ENCODE measurements at places on chromosomes 1 and 21. TPM values are rescaled to one million over a fixed set of nuclear protein-coding genes. Genes with fewer than 3 reads are reported as not detected.

GRCh38 chr1:100378956-100379355 lies 26.6 kb downstream of the CDC14A start:
- DNase-seq, result no peak

The MYCL gene
- 9.6 TPM for total RNA-seq

- peak; percentile 96 for DNase-seq
Measured at GRCh38 chr1:59393211-59394180, 96.6 kb downstream of the FGGY start.

DNA sequence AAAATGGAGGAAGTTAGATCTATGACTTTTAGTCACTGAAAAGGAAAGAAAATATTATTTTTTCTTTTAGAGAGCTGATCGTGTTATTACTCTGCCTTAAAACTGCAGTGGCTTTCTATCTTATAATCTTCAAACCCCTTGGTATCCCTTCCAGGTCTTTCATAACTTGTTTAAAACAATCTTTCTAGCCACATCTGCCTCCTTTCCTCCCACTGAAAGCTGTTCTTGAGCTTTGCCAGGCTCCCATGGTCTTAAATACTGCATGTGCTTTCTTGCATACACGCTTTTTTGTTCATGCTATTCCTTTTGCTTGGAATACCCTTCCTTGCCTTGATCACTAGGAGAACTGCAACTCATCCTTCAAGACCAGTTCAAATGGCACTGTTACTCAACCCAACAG lies 65.9 kb upstream of the GADD45A start:
- no peak for DNase-seq

DNA sequence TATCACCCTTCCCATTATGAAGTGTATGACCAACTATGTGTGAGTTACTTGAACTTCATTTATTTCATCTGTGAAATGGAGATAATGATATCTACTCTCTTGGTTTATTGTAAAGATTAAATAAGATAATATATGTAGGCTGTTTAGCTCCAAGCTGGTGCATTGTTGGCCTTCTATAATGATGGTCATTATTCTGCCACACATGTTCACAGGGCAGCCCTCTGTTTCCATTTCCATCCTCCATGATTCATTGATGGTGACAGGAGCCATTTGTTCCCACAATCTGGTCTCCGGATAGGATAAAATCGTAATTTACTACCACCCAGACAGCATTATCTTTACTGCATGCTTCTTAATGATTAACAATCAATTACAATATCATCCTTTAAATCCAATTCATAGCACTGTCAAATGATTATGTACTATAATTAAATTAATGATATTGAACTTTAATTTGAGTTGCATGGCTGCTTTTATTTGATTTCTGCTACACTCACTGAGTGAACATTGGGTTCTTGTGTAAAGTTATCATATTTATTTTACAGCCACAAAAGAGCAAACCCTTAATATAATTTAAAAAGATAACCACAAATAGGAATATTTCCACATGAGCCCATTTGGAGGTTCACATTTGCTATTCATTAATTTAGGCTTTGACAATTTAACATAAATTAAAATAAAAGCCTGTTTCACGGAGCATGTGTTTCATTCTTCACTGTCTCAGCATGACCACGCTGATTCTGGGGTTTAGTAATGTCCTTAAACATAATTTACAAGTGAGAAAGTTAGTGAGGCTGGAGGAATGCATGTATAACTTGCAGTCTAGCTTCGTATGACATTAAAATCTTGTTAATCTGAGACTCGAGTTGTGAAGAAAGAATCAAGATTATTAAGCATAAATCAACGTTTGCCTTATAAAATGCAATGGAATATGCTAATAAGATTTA lies 596.4 kb upstream of the ZRANB2 start:
- DNase-seq, result no peak

GRCh38 chr1:65512967-65513780 lies 92.7 kb downstream of the LEPR start:
- no peak for DNase-seq

DNA sequence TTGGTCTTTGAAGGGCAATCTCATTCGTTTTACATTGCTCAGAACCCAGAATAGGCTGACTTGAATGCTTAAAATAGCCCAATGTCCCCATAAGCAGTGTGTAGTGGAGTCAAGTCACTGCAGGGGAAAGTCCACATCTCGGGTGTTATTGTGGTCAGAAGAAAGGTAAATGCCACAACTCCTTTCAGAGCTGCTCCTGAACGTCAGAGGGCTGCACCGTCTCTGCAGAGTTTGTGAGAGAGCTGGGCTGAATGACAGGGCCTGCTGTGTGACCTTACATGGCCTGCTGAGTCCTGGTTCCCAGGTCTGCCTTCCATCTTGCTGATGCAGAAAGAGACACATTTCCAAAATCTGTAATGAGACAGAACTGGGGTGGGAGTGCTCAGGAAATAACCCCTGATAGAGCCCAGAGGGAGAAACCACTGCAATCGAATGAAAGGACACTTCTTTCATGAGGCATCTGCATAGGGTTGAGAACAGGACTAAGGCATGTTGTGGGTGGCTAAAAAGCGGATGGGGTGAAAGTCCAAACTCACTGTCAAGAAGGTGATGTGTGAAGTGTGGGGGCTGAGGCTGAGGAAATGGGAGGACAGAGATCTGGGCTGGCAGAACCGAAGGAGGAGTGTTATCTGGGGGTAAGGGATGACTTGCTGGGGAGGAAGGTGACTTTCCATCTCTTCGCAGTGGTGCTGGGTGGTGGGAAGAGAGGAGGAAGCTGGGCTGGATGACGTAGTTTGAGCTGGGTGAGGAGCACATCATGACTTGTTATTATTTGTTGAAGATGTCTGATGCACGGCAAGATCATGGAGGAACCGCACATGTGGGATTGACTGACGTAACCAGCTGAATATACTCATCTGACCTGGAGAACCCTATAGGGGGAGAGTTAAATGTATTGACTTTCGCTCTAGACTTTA lies 33.7 kb downstream of the XCL2 start:
- no peak for DNase-seq

DNA sequence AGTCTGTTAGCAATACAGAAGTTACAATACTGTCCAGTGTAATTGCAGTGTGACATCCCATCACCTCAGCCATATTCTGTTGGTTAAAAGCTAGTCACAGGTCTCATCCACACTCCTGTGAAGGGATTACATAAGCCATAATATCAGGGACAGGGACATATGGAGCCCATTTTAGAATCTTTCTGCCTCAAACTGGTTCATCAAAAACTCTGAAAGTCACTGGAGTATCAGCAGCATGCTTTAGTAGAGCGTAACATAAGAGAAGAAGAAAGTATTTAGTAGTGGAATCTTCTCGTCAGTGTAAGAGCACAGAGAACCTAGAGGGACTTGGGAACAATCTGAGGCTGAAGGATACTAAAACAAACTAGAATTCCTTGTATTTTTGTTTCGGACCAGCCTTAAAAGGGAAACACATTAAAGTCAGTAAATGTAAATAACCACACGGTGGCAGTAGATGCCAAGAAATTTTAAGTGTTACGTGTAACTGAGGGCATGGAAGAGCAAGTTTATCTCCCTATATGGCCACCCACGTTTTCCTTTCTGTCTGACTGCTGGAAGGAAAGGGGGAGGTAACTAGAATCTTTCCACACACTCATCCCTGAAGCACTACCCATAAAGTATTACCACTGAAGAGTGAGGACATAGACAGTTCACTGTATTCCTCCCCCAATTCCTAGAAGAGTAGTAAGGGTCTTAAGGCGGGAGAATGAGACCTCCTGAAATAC lies 41.6 kb upstream of the AGL start:
- DNase-seq, result peak; percentile 85

DNA sequence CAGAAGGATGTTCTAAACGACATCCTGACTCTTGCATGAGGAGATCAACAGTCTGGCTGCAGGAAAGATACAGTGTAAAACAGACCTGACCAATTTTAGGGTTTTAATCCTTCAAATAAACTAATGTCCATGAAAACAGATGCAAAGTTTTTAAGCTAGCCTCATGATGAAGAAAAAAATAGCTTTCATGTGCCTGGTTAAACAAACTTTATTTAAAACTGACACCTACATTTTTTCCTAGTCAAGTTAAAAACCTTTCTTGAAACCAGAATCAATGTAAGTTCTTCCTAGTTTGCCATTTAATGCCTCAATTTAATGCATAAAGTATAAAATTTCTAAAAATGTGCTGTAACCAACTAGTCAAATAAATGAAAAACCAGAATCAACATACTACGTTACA lies 2.9 kb downstream of the WDR26 start:
- DNase-seq, result no peak

- DNase-seq, result peak; percentile 23
Measured at GRCh38 chr21:25171438-25171837, 435.8 kb downstream of the MRPL39 start.

GRCh38 chr1:177442584-177442983 lies 271.8 kb downstream of the BRINP2 start:
- DNase-seq, result no peak

GRCh38 chr21:35649186-35649585 lies 411.1 kb downstream of the SETD4 start:
- no peak for DNase-seq

The KIF17 gene
- 2.5 TPM for total RNA-seq

The EVI5 gene
- 67.5 TPM for total RNA-seq

GRCh38 chr1:121525355-121525754 lies 340.6 kb downstream of the SRGAP2C start:
- DNase-seq, result no peak

DNA sequence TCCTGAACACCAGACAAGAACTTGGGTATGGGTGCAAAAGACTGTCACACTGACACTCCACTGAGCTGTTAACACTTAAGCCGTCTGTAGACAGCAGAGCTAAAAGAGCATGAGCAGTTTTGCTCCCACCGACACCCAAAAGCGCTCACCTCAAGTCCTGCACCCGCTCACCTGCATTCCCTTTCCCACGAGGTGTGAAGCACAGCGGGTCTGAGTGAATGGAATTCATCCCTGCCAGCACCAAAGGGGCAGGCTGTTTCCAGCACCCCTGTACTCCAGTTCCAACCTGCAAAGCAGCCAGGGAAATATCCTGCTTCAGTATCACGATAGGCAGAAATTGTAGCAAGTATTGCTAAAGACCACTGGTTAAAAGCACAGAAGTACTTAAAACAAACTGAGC lies 28.8 kb downstream of the KRTAP21-3 start:
- DNase-seq, result no peak

GRCh38 chr1:207938016-207938415 lies 27.1 kb upstream of the CD34 start:
- no peak for DNase-seq

GRCh38 chr1:84975035-84975434 lies 21.9 kb downstream of the MCOLN2 start:
- no peak for DNase-seq

GRCh38 chr1:159900086-159900680 lies at the start of gene CFAP45:
TSS of gene CFAP45 (minus strand) at chr1:159900165. CDS start at chr1:159900098, 67 bp downstream.
- DNase-seq, result peak; percentile 56

The AJAP1 gene
- 0.30 TPM for total RNA-seq

GRCh38 chr21:15631342-15631741 lies 98.4 kb upstream of the USP25 start:
- no peak for DNase-seq

GRCh38 chr1:183559061-183559460 lies 31.2 kb downstream of the NCF2 start:
- no peak for DNase-seq

GRCh38 chr1:95126846-95127245 lies 9.7 kb downstream of the TLCD4 start:
- DNase-seq, result no peak

GRCh38 chr1:75188892-75189291 lies 54.7 kb downstream of the LHX8 start:
- DNase-seq, result no peak

DNA sequence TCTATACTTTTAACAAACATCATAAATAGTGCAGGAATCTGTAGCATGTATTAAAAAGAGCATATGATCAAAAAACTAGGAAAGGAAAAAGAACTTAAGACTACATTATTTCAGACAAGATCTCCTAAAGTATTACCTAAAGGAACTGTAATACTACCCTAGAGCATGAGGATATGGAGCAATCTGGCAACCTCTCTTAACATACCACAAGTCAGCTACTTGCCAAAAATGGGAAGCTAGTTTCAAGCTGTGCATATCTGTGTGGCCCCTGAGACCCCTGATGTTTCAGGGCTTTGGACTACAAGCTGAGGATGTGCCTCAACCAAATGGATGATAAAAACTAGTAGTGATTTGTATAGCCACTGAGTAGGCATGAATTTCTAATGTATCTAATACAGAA lies 525.6 kb downstream of the PTBP2 start:
- DNase-seq, result no peak

DNA sequence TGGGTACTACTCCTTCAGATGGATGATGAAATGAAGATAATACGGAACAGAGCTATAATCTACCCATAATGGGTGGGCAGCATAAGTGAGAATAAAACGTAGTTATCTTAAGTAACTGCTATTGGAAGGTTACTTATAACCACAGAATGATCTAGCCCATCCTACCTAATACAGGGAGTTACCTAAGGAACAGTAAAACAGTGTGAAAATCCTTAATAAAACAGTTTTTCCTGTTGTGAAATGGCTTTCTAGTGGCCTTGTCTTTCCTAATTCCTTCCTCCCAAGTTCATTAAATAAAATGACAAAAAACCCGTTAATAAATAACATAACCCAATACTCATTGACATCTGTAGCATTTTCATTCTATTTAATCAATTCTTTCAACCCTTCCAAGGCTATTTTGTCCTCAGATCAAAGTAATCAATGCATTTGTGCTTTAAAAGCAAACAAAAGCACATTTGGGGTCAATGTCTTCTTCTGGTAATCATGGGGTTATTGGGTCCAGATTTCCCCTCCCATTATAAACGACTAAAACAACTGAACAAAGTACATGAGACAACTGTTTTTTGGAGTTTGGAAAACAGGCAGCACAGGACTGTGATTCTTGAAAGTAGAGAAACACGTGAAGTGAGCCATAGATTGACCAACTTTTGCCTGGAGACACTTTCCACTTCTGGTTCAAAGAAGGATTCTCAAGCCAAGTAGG lies 42.0 kb downstream of the PAPPA2 start:
- no peak for DNase-seq

- no peak for DNase-seq
Measured at GRCh38 chr1:185317886-185318310, 855 bp upstream of the IVNS1ABP start.

GRCh38 chr1:50139339-50140181 lies 30.8 kb downstream of the ELAVL4 start:
- DNase-seq, result no peak

GRCh38 chr1:100832694-100833428 lies 61.8 kb downstream of the EXTL2 start:
- no peak for DNase-seq

GRCh38 chr1:43536196-43536863 lies 5.6 kb downstream of the PTPRF start:
- no peak for DNase-seq

The FCRL2 gene
- total RNA-seq, result 0.20 TPM

The TLCD4 gene
- 9.0 TPM for total RNA-seq

The NBPF8 gene
- 14.3 TPM for total RNA-seq

- DNase-seq, result peak; percentile 68
Measured at GRCh38 chr1:27044613-27045151, 32.0 kb upstream of the TENT5B start.

GRCh38 chr1:4622821-4623220 lies 31.6 kb upstream of the AJAP1 start:
- DNase-seq, result no peak

GRCh38 chr1:24992124-24992760 lies 62.2 kb upstream of the RUNX3 start:
- DNase-seq, result no peak

The TCHHL1 gene
- total RNA-seq, result 17.4 TPM

Measured in skin of body (tissue), 3 donors.